Stimulated activated CD4-positive, alpha-beta T cell treated with anti-CD3 and anti-CD28 coated beads, Interleukin-12 subunit alpha, Interleukin-12 subunit beta, amount 100 ng/mL, for 4 hours (primary cell): ENCODE measurements at places on chromosomes 5 and 9.

DNA sequence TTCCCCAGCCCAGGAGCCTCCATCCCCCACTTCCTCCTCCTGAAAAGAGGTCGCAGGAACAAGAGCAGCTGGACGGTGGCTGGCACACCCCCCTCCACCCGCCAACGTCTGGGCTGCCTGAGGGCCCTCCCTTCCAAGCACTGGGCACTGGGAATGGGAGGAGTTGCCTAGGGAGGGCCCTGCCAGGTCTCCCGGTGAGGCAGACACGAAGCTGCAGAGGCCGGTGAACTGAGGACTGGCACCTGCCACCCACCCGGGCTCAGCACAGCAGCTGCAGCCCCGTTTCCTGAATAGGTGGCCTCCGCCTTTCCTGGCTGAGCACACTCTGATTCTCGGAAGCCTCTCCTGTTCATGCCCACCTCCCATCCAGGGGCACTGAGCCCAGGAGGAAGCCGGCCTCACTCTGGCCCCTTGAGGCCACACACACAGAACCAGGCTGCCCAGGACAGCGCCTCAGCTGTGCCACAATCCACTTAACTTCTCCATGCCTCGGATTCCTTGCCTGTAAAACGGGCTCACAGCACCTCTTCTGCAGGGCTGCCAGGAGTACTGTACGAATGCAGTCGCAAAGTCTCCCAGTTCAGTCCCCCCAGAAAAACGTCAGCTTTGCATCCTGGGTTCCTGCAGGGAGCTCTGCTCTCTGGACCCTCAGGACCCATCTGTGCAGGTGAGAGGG, 1.3 kb downstream of the NPDC1 start:
- no peak for DNase-seq

- no peak for DNase-seq
Measured at GRCh38 chr5:133129289-133129688, 77.5 kb downstream of the HSPA4 start.

DNA sequence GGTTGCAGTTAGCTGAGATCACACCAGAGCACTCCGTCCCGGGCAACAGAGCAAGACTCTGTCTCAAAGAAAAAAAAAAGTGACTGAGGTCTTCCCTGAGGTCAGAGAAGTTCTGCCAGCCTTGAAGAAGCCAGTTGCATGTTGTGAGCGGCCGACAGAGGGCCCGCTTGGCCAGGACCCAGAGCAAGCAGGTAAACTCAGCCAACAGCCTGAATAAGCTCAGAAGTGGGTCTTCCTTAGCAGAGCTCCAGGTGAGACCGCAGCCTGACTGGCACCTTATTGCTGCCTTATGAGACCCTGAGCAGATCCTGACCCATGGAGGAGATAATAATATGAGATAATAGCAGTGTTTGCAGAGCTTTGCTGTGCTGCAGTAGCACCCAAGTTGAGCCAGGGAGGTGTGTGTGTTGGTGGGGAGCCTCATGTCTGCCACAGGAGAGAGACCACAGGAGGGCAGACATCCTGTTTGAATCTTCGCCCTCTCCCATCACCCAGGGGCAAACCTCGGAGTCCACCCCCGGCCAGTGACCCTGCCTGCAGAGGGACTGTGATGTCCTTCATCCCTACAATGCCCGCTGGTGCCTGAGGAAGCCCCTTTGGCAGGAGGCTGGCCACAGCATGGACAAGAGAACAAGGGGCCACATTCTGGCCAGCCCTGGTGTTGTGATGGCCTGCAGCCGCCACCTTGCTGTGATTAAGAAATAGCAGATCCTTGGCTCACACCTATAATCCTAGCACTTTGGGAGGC, 10.8 kb upstream of the BARX1 start:
- no peak for DNase-seq

DNA sequence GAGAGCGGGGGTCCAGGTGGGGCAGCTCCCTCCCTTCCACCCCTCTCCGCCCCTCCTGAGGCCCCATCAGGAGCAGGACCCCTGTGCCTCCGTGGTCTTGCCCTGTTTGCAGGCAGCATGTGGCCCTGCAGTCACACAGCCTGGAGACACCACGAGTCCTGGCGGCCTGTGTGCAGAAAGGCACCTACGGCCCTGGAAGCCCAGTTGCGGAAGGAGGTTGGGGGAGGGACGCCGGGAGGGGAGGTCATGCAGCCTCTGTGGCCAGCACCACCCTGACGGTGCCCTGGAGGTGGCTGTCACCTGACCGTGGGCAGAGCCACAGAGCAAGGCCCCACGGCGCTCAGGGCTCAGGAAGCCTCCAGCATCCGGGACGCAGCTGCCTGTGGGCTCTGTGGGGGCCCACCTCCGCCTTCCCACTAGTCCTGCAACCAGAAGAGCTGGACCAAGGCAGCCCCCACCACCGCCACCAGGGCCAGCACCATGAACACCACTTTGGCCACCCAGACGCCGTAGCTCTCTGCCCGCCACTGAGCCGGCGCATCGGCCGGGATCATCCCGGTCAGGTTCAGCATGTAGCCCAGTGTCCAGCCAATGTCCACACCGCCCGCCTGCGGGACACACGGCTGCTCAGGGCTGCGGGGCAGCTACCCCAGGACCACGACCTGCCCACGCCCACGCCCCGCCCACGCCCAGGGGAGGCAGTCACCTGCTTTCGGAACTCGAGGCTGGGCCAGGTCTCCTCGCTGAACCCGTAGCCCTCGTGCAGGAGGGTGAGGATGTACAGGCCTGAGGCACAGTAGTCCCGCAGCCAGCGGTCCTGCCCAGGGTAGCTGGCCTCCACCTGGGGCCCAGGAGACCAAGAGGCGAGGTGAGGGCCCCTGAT, 6.4 kb downstream of the ENTPD8 start:
- no peak for DNase-seq

- no peak for DNase-seq
Measured at GRCh38 chr5:103901885-103902284, 339.3 kb upstream of the NUDT12 start.

- DNase-seq: no peak
Measured at GRCh38 chr9:107542411-107543157, 53.0 kb upstream of the KLF4 start.

GRCh38 chr5:170551622-170552021, 47.8 kb downstream of the KCNIP1 start:
- DNase-seq: no peak

DNA sequence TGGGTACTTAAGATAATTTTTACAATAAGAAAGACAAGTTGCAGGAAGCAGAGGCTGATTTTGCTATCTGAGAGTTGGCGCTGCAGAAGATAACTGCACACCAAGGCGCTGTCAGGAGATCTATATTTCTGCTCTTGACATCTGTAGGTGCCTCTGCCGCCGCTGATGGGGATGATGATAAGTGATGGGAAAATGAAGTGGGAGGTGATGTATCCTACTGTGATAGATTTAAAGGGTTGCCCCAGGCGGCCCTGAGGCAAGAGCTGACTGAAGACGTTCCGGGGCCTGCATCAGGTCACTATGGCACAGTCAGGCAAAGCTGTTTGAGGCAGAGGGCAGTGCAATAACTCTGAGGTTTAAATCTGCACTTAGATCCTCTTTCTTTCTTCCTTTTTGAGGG, 78.1 kb downstream of the SNCAIP start:
- DNase-seq: no peak

- no peak for DNase-seq
Measured at GRCh38 chr5:75648712-75649111, 37.5 kb downstream of the ANKDD1B start.

- no peak for DNase-seq
Measured at GRCh38 chr5:5499442-5499841, 77.0 kb downstream of the ICE1 start.

DNA sequence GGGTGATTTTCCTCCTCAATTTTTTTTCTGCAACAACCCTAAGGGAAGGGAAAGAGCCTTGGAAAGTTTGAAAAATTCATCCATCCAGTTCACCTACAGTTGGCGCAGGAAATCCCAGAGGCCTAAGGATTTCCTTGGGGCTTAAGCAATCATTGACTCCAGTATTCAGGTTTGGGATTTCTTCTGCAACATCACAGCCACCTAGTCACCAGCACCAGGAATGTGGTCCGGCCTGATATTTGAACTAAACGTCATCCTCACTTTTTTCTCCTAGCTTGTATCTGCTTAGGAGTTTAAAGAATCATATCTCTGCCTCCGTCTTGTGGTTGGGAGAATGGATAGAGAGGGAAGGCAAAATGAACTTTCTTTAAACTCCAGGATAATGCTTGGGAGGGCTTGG, 20.2 kb upstream of the TLE4 start:
- DNase-seq: no peak

GRCh38 chr9:14362175-14362574, 48.2 kb upstream of the NFIB start:
- DNase-seq: no peak

DNA sequence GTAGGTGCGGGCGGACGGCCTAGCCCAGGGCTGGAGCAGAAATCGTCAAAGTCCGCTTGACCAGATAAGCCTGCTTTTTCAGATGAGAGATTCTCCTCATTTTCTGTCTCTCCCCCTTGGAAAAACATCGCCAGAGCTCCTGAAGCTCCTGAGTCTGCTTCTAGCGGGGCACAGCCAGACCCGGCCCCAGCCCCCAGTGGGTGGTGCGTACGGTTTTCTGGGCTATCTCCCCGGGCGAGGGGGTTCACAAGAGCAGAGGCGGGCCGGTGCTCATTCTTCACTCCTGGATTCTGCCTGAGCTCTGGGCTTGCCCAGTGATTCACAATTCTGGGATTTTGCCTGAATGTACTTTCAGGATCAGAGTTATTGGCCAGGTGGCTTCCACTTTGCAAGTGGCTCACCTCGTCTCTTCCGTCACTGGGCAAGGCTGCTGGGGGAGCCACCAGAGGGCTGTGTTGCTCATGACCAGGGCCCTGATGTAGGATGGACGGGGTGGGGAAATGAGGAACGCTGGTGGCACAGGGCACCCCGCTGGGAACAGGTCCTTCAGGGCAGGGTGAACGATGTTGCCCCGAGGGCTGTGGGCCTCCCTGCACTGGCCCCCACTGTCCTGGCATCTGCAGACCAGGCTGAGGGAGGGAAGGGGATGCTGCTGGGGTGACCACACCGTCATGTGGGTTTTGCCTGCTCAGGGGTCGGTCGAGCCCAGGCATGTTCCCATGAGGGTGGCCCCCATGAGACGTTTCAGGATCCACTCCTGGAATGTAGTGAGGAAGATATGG, 6.3 kb downstream of the SEC16A start:
- DNase-seq: no peak

DNA sequence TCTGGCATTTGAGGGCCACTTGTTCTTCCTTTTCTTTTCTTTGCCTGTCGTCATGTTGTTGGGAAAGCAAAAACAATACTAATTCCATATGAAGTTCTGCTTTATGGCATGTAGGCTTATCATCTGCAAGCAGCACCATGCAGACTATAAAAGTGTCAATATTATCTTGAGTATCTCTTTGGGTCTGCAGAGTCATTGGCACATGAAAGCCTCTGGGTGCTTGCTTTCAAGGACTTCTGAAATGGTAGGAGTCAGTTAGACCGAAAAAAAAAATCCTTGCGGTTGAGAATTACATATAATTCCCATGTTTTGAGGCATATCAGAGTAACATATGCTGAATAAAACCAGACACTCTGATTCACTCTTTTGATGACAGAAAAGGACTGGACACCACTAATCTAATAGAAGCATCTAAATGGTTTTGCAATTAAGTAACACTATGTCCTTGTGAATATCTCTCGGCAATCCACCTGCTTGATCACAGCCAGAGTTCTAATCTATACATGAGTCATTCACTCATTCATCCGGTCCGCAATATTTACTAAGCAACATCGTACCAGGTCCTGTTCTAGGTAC, 44.4 kb downstream of the GNAQ start:
- DNase-seq: no peak

GRCh38 chr5:133744960-133745308, 132.6 kb upstream of the FSTL4 start:
- no peak for DNase-seq

GRCh38 chr9:22423566-22423965, 23.1 kb upstream of the DMRTA1 start:
- DNase-seq: no peak

GRCh38 chr9:84991514-84991870, 322.0 kb downstream of the NTRK2 start:
- DNase-seq: no peak

DNA sequence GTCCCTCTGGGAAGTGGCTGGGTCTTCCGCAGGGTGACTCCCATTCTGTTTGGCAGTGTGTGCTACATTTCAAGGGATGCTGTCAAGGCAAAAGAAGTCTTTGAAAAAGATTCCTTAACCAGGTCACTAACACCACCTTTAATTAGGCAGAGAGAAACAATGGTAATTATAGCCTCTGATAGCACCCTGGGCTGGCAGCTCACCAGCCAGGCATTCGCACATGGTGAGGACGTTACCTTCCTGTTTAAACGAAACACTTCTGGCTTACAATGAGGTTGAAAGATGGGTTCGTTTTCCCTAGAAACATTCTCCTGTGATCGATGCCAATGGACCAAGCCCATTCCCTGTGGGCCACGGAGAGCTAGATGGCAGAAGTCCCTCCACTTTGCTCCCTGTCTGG, 230.1 kb upstream of the PANK3 start:
- DNase-seq: no peak

DNA sequence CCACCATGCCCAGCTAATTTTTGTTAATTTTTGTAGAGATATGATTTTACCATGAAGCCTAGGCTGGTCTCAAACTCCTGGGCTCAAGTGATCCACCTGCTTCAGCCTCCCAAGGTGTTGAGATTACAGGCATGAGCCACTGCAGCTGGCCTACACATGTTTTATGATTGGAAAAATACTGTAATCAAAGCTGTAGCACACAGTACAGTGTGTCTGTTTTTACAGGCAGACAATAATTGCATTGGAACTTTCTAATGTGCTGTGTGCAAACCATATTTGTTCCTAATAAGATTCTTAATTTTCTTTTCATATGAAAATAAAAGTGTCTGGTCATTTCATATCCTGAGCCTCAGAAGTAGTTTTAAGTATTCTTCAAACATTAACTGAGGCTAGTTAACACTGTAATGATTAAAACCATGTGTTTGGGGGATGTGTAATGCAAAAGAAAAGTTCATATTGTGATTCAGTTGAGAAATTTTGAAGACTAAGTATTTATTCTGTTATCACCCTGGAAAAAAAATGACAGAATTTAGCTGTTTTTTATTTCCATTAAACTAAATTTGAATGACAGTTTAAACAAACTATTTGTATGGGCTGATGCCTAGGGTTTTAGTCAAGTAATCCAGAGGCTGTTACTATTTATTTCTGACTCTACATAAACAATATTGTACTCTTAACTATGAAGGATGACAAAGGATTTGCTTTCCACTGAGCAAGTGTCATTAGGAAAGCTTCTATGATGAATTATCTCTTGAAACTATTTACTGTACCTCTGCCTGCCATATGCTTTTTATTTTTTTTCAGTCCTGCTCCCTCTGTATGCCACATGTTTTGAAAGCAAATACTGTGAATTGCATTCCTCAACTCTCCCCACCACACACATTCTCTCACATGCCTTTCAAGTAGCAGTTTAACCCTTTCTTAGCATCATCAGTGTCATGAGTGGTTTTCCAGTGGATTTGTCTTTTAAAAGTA, 111.5 kb downstream of the MTREX start:
- DNase-seq: no peak
